ENCODE measurements at places on chromosomes 13 and 19.

DNA sequence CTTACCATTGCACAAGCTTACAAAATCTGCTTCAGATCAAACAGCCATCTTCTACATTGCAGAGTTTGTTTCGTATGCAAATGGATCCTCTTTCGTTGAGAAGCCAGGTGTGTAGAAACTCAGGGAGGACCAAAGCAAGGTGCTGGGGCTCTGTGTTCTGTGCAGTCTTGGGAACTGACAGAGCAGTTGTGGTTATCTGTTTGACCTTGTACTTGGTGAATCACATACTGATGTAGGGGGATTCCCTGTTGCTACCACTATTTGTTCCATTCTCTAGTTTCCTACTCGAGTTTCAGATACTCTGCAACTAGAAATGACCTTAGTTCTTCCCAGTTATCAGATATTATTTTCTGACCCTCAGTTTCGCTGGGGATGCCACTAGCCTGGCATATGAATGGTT is 95.2 kb upstream of the CLDN10 start:
- DNase-seq = no peak

DNA sequence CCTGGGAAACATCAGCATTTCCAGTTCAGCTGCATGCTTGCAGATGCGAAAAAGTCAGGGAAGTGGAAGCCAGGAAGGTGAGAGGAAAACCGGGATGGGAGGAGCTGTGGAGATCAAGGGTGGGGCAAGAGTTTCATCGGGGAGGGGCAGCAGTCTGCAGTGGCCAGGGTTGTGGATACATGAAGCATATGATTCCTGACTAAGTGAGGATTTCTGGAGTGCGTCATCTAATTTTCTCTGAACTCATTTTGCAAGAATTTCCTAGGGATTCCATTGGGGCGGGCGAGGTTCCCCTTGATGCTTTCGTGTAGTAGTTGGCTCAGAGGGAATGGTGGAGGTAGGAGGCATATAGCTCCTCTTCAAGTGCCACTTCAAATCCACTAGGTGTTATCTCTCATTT is 344.1 kb upstream of the TMTC4 start:
- DNase-seq = no peak

GRCh38 chr19:45667620-45668341 is at the start of gene GIPR:
TSS of gene GIPR (plus strand) at chr19:45668221. CDS start at chr19:45669521, 1,300 bp downstream.
- DNase-seq = no peak

GRCh38 chr19:7203332-7203731 is 90.9 kb downstream of the INSR start:
- DNase-seq = no peak
